ENCODE measurements at places on chromosomes 7 and 10.

- no peak for DNase-seq
Measured at GRCh38 chr7:41627645-41628298, 75.1 kb downstream of the INHBA start.

GRCh38 chr10:129101232-129101980, 365.6 kb upstream of the MGMT start:
- DNase-seq = no peak

DNA sequence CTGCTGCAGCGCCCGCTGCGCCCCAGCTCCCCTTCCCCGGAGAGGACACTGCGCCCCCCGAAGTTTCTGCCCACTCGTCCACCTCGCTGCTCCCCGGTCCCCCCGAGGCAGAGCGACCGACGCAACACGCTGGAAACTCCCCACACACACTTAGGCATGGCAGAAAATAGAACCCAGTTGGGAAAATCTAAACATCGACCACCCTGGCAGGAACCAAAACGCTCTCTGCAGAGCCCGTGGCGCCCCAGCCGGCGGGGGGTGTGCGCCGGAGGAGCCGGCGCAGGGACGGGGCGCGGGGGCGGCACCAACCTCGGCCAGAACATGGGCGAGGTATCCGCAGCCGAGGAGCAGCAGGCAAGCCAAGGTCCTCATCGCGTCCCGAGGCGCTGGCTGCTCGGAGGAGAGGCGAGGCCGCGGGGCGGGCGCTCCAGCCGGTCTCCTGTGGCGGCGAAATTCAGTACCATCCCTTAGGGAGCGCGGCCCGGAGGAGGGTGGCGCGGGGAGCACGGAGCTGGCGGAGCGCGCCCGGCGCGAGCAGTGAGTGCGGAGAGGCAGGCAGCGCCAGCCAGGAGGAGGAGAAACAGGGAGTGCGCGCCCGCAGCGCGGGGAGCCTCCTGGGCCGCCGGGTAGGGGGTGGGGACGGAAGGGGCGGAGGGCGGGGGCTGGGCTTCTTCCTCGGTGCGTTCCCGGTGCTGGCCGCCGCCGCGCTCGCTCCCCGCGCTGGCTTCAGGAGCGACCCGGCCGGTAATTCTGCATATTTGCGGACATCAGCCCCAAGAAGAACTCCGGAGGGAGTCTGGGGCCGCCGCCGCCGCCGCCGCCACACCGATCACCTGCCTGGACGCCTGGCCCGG, 789 bp downstream of the PDGFA start:
- DNase-seq = no peak

GRCh38 chr7:20959281-20959680, 172.6 kb upstream of the SP8 start:
- DNase-seq = no peak

GRCh38 chr10:26622891-26623290, 74.6 kb upstream of the PDSS1 start:
- DNase-seq = no peak

- peak; percentile 22 for DNase-seq
Measured at GRCh38 chr7:76047305-76047810, 442 bp downstream of the STYXL1 start.

- DNase-seq = no peak
Measured at GRCh38 chr7:149669121-149669818, 104.1 kb downstream of the ZNF467 start.

GRCh38 chr7:144853542-144853941, 17.7 kb upstream of the TPK1 start:
- DNase-seq = no peak

DNA sequence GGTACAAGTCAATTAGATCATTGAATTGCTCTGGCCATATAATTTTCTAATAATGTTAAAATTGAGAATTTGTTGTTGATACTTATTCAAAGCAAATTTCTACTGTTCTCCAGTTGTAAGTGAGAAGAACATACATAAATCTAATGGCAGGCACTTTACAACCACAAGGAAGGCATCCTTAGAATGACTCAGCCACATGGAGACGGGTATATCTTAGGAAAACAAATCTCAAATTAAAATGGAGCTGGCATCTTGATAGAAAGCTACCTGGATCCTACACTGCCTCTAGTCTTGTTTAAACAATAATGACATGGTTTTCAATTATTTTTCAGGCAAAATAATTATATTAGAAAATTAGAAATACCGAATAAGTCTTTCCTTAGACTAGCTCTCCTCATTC, 1183.7 kb upstream of the SORCS1 start:
- no peak for DNase-seq
